Fibroblast of pulmonary artery (primary cell): ENCODE measurements at places on chromosomes 12 and 14.

DNA sequence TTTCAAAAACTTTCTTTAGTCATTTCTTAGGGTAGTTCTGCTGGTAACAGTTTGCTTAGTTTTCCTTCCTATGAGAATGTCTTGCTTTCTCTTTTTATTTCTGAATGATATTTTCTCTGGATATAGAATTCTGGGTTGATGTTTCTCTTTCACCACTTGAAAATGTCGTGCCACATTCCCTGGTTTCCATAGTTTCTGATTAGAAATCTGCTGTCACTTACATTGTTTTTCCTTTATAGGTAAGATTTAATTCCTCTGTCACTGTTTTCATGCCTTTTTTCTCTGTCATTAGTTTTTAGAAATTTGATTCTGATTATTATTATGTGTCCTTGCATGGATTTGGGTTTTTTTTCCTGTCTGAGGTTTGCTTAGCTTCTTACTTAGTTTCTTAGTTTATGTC lies 77.3 kb upstream of the PCNX4 start:
- DNase-seq = no peak

GRCh38 chr14:68393259-68393658 lies 399.6 kb downstream of the ZFP36L1 start:
- DNase-seq = no peak

DNA sequence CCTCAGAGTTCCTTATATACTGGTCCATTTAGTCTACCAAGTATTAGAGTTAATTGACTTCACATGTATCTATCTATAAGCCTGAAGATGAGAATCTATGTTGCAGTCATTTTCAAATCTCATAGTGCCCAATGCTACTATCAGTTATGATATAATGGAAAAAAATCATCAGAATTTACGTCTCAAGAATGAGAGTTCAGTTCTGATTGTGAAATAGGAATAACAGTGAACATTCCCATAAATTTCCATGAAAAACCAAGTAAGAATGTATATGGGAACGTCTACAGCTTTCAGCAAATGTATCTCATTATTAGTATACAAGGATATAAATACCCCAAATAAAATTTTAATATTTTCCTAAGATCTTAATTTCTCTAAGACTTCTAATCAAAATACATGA lies 77.2 kb downstream of the PPP1R12A start:
- no peak for DNase-seq

GRCh38 chr12:130482448-130482847 lies 144.8 kb downstream of the PIWIL1 start:
- DNase-seq = no peak

DNA sequence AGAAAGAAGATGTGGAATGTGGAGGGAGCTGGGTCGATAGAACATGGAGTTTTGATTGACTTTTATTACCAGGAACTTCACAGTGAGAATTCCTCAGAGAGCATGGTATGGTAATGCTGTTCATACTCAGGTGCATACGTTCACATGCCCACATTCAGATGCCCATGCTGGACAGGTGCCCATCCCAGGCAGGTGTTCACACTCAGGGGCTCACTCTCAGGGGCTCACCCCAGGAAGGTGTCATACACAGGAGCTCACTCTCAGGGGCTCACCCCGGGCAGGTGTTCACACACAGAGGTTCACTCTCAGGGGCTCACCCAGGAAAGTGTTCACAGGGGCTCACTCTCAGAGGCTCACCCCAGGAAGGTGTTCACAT lies 360.0 kb upstream of the SFSWAP start:
- DNase-seq = no peak

DNA sequence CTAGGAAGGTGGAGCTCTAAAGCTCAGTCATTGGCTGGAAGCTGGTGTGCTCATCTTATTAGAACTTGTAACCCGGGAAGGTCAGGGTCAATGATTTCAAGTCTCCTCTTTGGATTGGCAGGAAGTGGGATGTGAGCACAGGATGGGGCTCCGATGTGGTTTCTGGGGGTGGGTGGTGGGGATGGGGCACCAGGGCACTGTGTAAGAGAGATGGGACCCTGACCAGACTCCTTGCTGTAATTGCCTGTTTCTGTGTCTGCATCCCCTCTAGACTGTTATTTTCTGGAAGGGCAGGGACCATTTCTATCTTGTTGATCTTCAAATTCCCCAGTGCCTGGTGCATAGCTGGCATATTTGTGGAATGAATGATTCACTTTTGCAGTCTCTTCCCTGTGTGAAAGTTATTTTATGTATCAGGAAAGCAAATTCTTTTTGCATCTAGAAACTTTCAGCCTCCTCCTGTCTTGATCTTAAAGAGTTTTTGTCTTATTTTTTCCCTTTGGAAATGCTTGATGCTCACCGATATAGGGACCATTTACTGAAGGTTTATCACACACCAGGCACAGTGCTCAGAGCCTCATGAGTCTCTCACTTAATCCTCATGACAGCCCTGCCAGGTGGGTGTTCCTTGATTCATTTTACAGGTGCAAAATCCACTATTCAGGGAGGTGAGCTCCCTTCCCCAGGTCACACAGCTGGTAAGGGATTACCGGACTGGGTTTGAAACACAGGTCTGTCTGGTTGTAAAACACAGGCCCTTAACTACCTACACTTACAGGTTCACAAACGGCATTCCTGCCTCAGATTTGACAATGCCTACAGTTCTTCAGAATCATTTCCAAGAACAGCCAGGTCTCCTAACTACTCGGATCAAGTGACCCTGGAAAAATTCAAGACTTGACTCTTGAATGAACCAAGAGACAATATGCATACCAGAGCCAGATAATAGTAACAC lies 86.9 kb upstream of the IGF1 start:
- DNase-seq = peak; percentile 52

- no peak for DNase-seq
These were observed 18.1 kb upstream of the HSP90B1 start for GRCh38 chr12:103912069-103912468.

- DNase-seq = peak; percentile 75
These were observed 2.4 kb downstream of the FOS start for GRCh38 chr14:75280831-75281653.

DNA sequence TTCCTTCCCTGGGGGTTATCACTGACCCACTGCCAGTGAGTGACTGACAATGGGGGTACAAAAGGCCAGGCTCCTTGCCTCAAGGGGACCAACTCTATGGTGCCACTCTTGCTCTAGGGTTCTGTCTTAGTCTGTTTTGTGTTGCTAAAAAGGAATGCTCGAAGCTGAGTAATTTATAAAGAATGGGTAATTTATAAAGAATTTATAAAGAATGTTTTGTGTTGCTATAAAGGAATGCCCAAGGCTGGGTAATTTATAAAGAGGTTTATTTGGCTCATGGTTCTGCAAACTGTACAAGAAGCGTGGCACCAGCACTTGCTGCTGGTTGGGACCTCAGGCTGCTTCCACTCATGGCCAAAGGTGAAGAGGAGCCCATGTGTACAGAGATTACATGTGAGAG lies 15.8 kb upstream of the RASSF8 start:
- DNase-seq = no peak

GRCh38 chr12:57001448-57001906 lies 4.9 kb downstream of the ZBTB39 start:
- peak; percentile 76 for DNase-seq

GRCh38 chr12:47602325-47602724 lies 103.5 kb downstream of the RPAP3 start:
- peak; percentile 36 for DNase-seq

DNA sequence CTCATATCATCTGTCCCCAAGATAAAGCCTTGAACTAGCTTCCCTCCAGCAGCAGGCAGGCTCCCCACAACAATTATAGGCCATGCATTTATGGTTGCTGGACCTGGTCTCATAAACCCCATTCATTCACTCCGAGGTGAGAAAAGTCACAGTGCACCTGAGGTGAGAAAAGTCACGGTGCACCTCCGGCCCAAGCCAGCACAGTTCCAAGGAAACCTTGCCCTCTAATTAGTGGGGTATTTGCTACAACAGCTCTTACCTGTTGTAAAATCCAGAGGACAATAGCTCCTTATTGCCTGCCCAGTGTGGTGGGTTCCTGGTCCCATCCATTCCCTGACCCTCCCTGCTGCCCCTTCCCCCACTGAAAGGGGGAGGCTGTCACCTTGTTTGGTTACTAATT lies 65.6 kb downstream of the FBXL14 start:
- no peak for DNase-seq

DNA sequence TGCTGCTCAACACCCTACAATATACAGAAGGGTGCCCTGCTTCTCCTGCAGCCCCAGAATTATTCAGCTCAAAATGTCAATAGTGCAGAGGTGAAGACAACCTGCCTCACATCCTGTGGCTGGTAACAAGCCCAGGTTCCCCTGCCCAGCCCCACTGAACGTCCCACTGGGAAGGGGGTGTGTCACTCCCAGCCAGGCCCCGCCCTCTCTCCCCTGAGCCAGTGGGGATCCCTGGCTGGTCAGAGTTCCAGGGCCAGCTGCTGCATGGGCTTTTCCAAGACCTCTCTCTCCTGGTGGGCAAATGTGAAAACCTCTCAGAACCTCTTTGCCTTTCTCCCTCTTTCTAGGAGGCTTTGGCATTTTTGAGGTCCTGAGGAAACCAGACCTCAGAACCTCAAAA lies 13.7 kb upstream of the LHX5 start:
- no peak for DNase-seq

GRCh38 chr12:57842342-57843294 lies 3.9 kb downstream of the CTDSP2 start:
- DNase-seq = no peak

DNA sequence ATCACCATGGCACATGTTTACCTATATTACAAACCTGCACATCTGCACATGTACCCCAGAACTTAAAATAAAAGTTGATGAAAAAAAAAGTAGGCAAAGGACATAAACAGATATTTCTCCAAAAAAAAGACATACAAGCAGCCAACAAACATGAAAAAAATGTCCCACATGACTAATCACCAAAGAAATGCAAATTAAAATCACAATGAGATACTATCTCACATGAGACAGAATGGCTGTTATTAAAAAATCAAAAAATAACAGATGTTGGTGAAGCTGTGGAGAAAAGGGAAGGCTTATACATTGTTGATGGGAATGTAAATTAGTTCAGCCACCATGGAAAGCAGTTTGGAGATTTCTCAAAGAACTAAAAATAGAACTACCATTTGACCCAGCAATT lies 68.0 kb upstream of the FAR2 start:
- DNase-seq = no peak

GRCh38 chr12:94972795-94973194 lies 30.7 kb downstream of the NDUFA12 start:
- no peak for DNase-seq

DNA sequence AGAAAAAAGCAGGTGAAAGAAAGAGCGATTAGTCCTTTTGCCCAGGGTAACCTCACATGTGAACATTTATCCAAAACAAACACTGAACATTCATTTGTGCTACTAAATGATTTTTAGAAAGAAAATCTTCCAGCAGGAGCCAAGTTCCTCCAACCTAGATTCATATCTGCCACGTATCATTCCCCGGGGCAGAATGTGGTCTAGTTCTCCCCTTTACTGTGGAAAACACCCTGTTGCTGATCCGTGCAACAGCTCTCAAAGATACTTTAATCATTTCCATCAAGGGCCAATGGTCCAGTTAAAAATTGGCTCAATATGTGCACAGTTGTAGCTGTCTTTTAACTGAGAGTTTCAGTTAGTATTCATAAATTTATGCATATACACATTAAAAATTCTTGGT lies 479.1 kb downstream of the ATP23 start:
- no peak for DNase-seq
